ENCODE measurements at places on chromosomes 12 and 14.

DNA sequence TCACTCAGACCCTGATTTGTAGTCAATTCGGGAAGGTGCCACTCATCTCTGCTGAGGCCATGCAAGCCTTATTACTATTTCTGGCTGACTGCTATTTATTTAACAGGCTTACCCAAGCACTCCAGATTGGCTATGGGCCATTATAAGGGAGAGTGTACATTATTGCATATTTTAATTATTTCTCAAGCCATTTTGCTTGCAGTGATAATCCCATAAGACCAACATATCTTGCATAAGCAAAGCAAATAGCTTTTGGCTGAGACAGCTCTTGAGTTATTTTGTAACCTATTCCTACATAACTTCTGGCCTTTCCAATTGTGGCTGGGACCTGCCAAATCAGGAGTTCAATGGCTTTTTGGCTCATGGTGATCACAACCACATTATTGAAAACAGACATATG lies 509.6 kb upstream of the USP15 start:
- DNase-seq, result no peak

GRCh38 chr14:92750994-92751400 lies 2.6 kb upstream of the LGMN start:
- no peak for DNase-seq

DNA sequence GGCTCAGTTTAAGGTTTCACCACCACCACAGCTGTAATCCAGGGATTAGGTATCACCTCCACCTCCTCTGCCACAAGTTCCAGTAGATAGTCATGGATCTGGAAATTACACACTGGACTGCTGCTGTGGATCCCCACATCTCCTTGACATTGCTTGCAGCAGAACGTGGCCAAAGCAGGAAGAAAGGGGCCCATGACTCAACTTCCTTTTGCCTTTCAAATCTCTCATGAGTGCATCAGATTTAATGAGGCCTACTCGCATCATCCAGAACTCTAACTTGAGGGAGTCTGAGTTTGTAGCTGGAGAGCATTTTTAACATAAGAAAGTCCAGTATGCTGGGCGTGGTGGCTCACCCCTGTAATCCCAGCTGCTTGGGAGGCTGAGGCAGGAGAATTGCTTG lies 29.2 kb upstream of the TMED10 start:
- DNase-seq, result peak; percentile 91

DNA sequence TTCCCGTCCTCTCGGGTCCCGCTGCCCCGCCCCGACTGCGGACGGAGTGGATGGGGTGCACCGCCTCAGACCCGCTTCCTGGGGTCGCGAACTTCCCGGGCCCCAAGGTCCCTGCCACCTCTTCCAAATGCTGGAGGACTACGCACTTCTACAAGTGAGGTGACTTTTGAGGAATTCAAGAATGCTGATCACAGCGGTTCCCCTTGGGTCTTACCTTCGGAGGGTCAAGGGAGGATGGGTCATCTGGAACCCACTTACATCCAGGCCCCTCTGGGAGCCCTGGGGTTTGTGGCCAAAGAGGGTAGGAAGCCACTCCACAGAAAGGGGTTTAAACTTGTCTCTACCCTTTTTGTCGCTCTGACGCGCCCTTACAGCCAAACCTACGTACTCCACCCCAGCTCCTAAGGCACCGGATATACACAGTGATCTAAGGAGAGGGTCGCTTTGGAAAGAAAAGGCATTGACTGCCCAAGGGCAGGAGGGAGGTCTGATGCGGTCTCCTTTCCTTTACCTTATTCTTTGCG lies 532 bp upstream of the PRKD1 start:
- DNase-seq, result no peak

- DNase-seq, result peak; percentile 30
Observed at GRCh38 chr12:2382370-2383155, 329.8 kb downstream of the CACNA1C start.

DNA sequence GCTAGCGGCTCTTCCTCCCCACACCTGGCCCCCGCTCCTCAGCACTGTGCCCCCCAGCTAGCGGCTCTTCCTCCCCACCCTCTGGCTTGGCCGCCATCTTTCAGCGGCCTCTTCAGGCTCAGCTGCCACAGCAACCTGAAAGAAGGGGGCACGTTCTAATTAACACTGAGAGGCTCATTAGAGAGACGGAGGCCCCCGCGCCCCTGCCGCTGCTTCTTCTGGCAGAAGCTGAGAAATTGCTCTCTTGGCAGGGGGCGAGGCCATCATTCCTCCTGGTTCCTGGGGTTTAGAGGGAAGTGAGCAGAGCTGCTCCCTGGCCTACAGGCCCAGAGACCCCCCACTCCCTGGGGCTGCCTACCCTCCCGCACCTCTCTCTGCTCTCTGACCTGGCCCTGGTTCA lies 64.4 kb downstream of the IQSEC3 start:
- no peak for DNase-seq

DNA sequence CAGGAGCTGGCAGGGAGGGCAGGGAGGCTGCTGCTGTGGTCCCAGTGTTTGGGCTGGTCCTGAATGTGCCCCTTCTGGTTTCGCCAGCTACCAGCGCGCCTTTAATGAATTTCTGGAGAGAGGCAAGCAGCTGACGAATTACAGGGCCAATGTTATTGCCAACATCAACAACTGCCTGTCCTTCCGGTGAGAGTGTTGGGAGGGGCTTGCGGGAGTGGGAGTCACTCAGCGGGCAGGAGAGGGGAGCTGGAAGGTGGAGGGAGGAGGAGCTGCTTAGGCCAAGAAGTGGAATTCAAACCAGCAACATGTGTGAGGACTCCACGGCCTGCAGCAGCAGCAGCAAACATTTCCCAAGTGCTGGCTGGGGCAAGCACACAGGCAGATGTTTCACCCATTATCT lies 7.7 kb downstream of the TNFAIP2 start:
- DNase-seq, result peak; percentile 33

- no peak for DNase-seq
Observed at GRCh38 chr12:124743479-124744272, 120.0 kb downstream of the SCARB1 start.

DNA sequence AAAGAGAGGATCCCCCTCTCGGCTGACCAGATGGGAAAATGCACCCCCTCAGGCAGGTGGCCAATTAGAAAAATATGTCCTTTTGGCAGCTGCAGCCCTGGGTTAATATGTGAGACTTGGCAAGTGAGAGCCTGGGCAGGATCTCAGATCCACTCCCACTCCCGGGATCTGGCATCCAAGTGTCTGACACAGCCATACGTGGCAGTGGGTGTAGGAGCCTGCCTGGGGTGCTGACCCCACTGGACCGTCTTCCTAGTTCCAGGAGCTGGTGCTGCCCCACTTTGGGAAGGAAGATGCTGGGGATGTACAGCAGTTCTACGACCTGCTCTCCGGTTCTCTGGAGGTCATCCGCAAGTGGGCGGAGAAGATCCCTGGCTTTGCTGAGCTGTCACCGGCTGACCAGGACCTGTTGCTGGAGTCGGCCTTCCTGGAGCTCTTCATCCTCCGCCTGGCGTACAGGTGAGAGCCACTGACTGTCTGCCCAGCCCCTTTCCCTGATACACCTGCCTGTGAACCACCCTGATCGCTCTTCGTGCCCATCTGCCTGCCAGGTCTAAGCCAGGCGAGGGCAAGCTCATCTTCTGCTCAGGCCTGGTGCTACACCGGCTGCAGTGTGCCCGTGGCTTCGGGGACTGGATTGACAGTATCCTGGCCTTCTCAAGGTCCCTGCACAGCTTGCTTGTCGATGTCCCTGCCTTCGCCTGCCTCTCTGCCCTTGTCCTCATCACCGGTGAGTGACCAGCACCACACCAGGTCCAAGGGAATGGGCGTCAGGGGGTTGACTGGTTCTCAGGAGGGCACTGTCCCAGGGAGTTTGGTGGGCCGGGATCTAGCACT lies 5.8 kb downstream of the NR4A1 start:
- no peak for DNase-seq

DNA sequence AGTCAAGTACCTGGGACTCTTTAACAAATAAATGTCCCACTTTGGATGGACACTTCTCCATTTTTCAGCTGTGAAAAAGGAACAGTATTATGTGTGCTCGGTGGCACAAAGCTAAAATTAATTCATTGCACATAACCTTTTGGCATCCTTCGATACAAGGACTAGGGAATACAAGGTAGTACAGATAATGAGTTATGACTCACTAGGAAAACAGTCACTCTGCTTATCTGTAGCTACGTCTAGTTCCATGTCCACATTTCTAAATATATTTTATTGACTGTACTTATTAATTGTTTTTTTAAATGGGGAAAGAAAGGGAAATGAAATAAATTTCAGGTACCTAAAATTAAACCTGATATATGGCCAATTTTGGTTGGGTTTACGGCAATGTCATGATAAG lies 35.2 kb upstream of the RIC8B start:
- DNase-seq, result no peak

- peak; percentile 88 for DNase-seq
Observed at GRCh38 chr12:46219877-46220655, 48.8 kb downstream of the SLC38A1 start.

DNA sequence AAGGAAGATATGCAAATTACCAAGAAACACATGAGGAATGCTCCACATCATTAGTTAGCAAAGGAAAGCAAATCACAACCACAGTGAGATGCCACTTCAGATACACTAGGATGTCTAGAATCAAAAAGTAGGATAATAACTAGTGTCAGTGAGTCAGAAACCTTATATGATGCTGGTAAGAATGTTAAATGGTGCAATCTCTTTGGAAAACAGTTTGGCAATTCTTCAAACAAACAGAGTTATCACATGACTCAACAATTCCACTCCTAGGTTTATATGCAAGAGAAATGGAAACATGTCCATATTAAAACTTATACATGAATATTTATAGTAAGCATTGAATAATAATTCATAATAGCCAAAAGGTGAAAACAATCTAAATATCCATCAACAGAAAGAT lies 220.9 kb downstream of the FOXG1 start:
- no peak for DNase-seq

DNA sequence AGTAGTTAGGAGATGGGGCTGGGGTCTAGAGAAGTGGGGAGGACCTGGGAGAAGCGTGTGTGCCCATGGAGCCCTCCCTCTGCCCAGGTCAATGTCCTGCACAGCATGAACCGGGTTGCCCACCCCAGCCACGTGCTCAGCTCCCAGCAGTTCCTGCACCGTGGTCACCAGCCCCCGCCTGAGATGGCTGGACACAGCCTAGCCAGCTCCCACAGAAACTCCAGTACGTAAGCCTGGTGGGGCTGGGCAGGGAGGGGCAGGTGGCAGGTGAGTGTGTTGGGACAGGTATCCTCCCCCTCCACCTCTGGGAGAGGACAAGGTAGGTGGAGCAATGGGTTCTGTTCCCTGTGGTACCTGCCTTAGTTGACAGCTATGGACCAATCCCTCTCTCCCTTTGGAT lies 20.7 kb downstream of the CLSTN3 start:
- DNase-seq, result no peak

GRCh38 chr14:58444627-58445026 lies 17.1 kb downstream of the KIAA0586 start:
- DNase-seq, result no peak

DNA sequence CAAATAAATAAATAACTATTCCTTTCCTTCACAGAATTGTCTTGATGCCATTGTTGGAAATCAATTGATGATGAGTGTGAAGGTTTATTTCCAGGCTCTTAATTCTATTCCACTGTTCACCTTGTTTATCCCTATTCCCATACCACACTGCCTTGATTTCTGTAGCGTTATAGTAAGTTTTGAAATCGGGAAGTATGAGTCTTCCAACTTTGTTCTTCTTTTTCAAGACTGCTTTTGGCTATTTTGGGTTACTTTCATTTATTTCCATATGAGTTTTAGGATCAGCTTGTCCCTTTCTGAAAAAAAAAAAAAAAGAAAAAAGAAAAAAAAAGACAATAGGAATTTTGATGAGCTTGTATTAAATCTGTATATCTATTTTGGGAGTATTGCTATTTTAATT lies 9.3 kb upstream of the CDK2AP1 start:
- peak; percentile 60 for DNase-seq

DNA sequence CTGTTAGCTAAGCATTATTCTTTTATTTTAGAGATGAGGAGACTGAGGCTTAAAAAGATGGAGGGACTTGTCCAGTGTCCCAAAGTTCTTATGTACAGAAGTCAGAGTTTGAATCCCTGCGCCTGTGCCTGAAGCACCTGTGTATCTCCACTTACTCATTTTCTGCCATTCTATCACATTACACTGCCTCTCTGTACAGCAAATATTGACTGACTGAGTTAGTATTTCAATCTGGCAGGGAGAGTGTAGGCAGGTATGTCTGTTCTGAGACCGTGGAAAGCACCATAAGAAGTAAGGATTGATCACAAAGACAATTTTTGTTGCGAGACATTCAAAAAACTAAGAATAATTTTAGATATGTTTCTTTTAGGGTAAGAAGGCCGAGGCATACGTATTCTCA lies 162.7 kb downstream of the KITLG start:
- DNase-seq, result no peak

GRCh38 chr12:3315201-3315661 lies 175.8 kb upstream of the PRMT8 start:
- no peak for DNase-seq

GRCh38 chr12:42504049-42504448 lies 85.5 kb downstream of the PRICKLE1 start:
- DNase-seq, result no peak

DNA sequence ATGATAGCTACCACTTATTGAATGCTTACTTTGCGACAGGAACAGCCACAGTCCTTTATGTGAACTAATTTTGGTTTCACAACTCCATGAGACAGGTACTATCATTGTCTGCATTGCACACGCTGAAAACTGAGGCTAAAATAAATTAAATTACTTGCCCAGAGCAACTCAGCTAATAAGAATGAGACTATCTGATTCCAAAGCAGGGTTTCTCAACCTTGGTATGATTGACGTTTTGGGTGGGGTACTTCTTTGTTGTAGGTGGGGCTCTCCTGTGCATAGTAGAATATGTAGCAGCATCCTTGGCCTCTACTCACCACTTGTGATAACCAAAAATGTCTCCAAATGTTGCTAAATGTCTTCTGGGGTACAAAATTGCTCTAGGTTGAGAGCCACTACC lies 9.1 kb downstream of the PHLDA1 start:
- no peak for DNase-seq

DNA sequence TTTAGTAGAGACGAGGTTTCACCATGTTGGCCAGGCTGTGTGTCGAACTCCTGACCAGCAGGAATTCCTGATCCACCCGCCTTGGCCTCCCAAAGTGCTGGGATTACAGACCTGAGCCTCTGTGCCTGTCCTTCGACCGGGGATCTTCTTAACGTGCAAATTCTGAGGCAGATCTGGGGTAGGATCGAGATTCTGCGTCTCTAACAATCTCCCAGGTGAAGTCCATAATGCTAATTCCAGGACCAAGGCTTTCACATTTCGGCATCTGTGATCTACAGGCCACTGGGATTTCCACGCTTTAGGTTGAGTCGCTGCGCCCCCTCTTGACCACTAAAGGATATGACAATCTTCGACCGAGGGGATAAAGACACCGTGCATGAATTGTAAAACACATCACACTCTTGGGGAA lies 24.8 kb downstream of the FOS start:
- DNase-seq, result peak; percentile 79

GRCh38 chr12:14741153-14741552 lies 44.8 kb upstream of the GUCY2C start:
- DNase-seq, result no peak

Measured in suppressor macrophage treated with lipopolysaccharide for 1 hour (primary cell).